Activated T-helper 1 cell treated with anti-CD3 and anti-CD28 coated beads, Interleukin-12 subunit alpha, Interleukin-12 subunit beta, Interleukin-2, Interleukin-4 antibody, amounts not matched to agents 30 ng/mL and 10 ng/mL and 1 ng/mL, durations not matched to agents 14 hours and 24 hours and 36 hours (primary cell): ENCODE measurements at places on chromosomes 2 and 18.

- H3K4me3 ChIP-seq, result no peak overlapping the region
- peaks cover 63% of the 10 kb centered on the region for H3K27me3 ChIP-seq
- no peak for DNase-seq
- H3K27ac ChIP-seq, result no peak overlapping the region
- H3K36me3 ChIP-seq, result no peaks in the 10 kb centered on the region
These were observed 79.0 kb downstream of the CRACDL start for GRCh38 chr2:98857001-98857400.

- peaks cover 46% of the 10 kb centered on the region for H3K4me1 ChIP-seq
- peak overlapping the region; percentile 95 for H3K27ac ChIP-seq
- H3K4me3 ChIP-seq, result peak overlapping the region; percentile 96
- H3K27me3 ChIP-seq, result no peaks in the 10 kb centered on the region
- H3K36me3 ChIP-seq, result peaks cover 6% of the 10 kb centered on the region
- peak; percentile 95 for DNase-seq
These were observed 20.4 kb downstream of the TMSB10 start for GRCh38 chr2:84925724-84926376.

- no peaks in the 10 kb centered on the region for H3K27me3 ChIP-seq
- peaks cover 5% of the 10 kb centered on the region for H3K36me3 ChIP-seq
- peaks cover 8% of the 10 kb centered on the region for H3K4me1 ChIP-seq
- peak; percentile 30 for DNase-seq
- H3K27ac ChIP-seq, result no peak overlapping the region
These were observed 9.8 kb upstream of the MREG start for GRCh38 chr2:216023055-216023648.

DNA sequence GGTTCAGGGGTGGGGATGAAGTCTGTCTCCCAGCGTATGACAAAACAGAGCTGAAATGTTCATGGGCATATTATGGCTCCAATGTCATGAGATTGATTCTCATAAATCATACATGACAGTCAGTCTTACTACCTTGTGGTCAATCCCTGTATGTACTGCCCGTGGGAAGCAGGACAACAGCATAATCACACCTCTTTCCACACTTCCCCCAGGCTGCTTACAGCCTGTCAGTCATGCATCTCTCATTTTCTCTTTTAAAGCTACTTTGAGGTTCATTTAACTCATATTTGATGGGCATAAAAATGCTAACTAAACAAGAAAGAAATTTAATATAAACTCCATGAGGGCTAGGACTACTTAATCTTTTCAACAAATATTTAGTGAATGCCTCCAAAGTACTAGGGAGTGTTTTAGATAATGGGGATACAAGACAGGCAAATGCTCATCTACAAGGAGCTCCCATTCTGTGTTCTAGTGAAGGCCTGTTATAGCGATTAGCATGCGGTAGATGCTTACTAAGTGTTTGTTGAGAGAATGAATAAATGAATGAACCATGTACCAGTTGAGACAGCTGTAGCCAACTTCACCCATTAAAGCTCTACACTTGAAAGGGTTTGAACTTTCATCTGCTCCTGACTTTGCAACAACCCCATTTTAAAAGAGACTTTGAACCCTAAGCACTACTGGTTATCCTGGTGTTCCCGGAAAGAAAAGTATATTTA is 89.1 kb downstream of the ALPK2 start:
- no peak overlapping the region for H3K27ac ChIP-seq
- H3K4me1 ChIP-seq, result peaks cover 92% of the 10 kb centered on the region
- H3K36me3 ChIP-seq, result peaks cover 3% of the 10 kb centered on the region
- H3K4me3 ChIP-seq, result no peak overlapping the region
- DNase-seq, result no peak

GRCh38 chr2:189609853-189610252 is 29.3 kb upstream of the SLC40A1 start:
- peaks cover 4% of the 10 kb centered on the region for H3K27me3 ChIP-seq
- no peak overlapping the region for H3K4me3 ChIP-seq
- DNase-seq, result no peak
- no peaks in the 10 kb centered on the region for H3K4me1 ChIP-seq

DNA sequence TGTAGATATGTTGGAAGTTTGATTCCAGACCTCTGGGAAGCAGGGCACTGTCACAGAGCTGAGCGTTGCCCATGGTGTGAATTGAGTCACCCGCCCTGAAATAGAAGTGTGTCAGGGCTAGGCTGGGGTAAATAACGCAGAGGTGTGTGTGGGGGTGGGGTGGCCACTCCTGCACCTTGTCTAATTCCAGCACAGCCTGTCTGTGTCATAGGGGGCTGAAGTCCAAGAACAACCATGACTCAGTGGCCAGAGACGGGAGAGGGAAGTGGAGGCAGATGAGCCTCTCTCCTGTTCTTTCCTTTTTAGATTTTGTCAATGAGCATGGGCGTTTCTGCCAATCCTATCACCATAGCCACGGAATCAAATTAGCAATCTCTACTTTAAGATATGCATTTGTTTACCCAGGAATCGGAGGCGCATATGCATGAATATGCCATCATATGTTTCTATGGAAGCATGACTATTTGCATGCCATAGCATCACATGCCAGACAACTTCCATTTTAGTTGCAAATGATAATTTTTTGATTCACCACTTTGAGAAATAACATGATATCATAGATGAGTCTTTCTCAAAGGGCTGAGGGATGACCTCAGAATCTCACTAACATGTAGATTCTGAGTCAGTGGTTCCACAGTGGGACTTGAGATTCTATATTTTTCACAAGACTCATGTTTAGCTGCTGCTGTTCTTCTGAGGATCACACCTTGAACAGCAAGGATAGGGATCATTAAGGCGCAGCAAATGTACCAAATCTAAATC is 852.9 kb downstream of the DCDC2C start:
- no peak for DNase-seq
- H3K4me1 ChIP-seq, result no peaks in the 10 kb centered on the region
- no peaks in the 10 kb centered on the region for H3K36me3 ChIP-seq
- H3K27ac ChIP-seq, result no peak overlapping the region
- no peaks in the 10 kb centered on the region for H3K27me3 ChIP-seq
- no peak overlapping the region for H3K4me3 ChIP-seq

DNA sequence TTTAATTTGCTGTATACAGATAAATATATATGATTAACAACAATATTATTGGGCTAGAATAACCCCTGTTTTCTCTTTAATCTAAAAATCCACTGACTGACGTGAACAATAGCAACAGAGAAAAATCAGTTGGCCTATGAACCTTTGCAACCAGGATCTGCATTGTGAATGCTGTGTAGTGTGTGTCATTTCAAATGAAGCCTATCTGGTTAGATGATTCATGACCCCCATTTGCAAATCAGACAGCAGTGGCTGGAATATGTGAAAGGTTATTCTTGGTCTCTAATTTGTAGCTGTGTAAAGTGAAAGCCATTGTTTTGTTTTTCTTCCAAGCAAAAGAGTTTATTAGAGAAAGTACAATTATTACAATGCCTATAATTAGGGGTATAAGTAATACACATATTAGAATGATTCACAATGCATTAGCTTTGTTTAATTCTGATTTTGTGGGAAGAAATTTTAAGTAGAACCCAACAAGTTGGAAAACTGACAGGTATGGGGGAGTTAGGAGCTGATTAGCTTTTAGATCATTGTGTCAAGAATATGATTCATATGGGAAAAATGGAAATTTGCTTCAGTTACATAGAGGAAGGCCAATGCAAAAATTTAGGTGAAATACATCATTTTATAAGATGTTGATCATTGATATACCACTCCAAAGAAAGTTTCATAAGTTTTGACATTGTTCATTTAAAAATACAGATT is 1362.2 kb upstream of the TMEFF2 start:
- H3K4me3 ChIP-seq, result no peak overlapping the region
- H3K4me1 ChIP-seq, result no peaks in the 10 kb centered on the region
- DNase-seq, result no peak
- H3K27ac ChIP-seq, result no peak overlapping the region
- no peaks in the 10 kb centered on the region for H3K36me3 ChIP-seq

DNA sequence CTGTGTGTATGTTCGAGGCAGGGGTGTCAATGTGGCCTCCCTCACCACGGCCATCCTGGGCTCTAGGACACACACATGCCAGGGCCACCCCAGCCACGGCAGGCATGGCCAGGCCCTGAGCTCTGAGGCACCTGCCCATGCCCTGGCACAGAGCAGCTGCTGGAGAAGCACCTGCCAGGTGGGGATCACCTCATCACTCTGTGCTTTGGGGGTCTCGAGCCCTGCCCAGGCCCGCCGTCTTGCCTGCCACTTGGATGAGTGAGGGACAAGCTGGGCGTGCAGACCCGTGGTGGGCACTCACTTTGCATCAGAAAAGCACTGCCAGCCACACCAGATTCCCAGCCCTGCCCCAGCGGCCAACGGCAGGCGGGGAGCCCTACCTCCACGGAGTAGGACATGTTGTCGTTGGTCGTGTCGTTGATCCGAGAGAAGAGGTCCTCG is 33.1 kb downstream of the KIF1A start:
- H3K27ac ChIP-seq, result no peak overlapping the region
- no peak overlapping the region for H3K4me3 ChIP-seq
- DNase-seq, result no peak
- no peaks in the 10 kb centered on the region for H3K36me3 ChIP-seq
- H3K27me3 ChIP-seq, result peaks cover 3% of the 10 kb centered on the region
- no peaks in the 10 kb centered on the region for H3K4me1 ChIP-seq

DNA sequence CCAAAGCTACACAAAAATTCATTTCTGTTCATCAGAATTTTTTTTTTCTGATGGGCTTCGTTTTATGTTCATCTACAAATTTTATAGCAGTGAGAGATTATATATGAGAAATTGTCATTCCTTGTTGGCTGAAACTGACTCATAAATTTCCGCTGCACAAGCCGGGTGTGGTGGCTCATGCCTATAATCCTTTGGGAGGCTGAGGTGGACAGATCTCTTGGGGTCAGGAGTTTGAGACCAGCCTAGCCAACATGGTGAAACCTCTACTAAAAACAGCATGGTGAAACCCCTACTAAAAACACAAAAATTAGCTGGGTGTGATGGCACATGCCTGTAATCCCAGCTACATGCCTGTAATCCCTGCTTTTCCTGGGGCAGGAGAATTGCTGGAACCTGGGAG is 72.0 kb downstream of the PLEKHM3 start:
- H3K4me3 ChIP-seq, result no peak overlapping the region
- H3K27ac ChIP-seq, result no peak overlapping the region
- no peaks in the 10 kb centered on the region for H3K36me3 ChIP-seq
- DNase-seq, result no peak
- H3K27me3 ChIP-seq, result peaks cover 1% of the 10 kb centered on the region
- no peaks in the 10 kb centered on the region for H3K4me1 ChIP-seq

- H3K27ac ChIP-seq, result no peak overlapping the region
- peaks cover 3% of the 10 kb centered on the region for H3K4me1 ChIP-seq
- H3K36me3 ChIP-seq, result no peaks in the 10 kb centered on the region
- peaks cover 3% of the 10 kb centered on the region for H3K27me3 ChIP-seq
- H3K4me3 ChIP-seq, result no peak overlapping the region
- DNase-seq, result no peak
These were observed 72.1 kb upstream of the PXDN start for GRCh38 chr2:1816414-1816911.

DNA sequence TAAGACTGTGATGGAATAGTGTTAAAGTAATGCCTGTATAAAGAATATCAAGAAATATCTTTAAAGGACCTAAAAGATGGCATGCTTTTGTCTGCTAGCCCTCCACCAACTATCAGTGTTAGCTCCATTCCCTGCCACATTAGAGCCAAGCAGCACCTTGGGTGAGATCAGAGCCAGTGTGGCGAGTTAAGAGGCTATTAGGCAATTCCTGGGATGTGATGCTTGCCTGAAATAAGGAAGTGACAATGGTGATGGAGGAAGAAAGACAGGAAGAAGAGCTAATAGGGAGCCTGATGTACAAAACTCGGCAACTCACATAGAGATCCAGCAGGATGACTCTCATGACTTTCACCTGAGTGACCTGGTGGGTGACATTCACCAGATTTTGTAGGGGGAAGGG is 143.5 kb downstream of the ZEB2 start:
- DNase-seq, result no peak
- peaks cover 43% of the 10 kb centered on the region for H3K4me1 ChIP-seq
- H3K27ac ChIP-seq, result no peak overlapping the region
- H3K27me3 ChIP-seq, result no peaks in the 10 kb centered on the region
- H3K36me3 ChIP-seq, result no peaks in the 10 kb centered on the region

GRCh38 chr2:142585785-142586184 is 291.7 kb upstream of the KYNU start:
- H3K4me1 ChIP-seq, result no peaks in the 10 kb centered on the region
- no peak for DNase-seq
- H3K27me3 ChIP-seq, result no peaks in the 10 kb centered on the region
- no peaks in the 10 kb centered on the region for H3K36me3 ChIP-seq
- no peak overlapping the region for H3K4me3 ChIP-seq

DNA sequence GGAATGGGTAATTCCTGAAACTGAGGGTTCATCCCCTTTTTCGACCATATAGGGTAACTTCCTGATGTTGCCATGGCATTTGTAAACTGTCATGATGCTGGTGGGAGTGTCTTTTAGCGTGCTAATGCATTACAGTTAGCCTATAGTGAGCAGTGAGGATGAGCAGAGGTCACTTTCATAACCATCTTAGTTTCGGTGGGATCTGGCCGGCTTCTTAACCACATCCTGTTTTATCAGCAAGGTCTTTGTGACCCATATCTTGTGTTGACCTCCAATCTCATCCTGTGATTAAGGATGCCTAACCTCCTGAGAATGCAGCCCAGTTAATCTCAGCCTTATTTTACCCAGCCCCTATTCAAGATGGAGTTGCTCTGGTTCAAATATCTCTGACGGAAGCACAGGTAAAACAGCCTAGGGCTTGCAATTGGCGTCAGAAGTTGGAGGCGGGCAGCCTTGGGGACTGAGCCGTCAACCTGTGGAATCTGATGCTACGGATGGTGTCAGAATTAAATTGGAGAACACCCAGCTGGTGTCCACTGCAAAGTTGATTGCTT is 19.5 kb downstream of the RALBP1 start:
- H3K27me3 ChIP-seq, result no peaks in the 10 kb centered on the region
- H3K4me3 ChIP-seq, result no peak overlapping the region
- no peak for DNase-seq
- H3K4me1 ChIP-seq, result peaks cover 24% of the 10 kb centered on the region

DNA sequence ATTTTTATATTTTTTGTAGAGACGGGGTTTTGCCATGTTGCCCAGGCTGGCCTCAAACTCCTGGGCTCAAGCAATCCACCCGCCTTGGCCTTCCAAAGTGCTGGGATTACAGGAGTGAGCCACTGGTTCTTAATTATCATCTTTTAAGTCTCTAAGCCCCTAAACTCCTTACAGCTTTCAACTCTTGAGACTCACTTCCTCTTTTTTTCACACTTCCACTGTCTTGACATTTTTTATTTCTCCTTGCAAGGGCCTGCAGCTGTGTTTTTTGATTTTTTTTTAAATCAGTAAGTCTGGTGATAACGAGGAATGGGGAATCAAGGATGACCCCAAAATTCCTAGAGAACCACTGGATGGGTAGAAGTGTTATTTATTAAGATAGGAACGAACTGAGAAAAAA is 8.6 kb upstream of the ABCB11 start:
- peaks cover 13% of the 10 kb centered on the region for H3K4me1 ChIP-seq
- peaks cover 2% of the 10 kb centered on the region for H3K36me3 ChIP-seq
- H3K27me3 ChIP-seq, result no peaks in the 10 kb centered on the region
- no peak overlapping the region for H3K27ac ChIP-seq
- DNase-seq, result no peak
